Omental fat pad (tissue), 4 donors: ENCODE measurements at places on chromosomes 1 and 21.

- DNase-seq = no peak
Observed at GRCh38 chr1:119966020-119966419, 69.7 kb upstream of the ADAM30 start.

DNA sequence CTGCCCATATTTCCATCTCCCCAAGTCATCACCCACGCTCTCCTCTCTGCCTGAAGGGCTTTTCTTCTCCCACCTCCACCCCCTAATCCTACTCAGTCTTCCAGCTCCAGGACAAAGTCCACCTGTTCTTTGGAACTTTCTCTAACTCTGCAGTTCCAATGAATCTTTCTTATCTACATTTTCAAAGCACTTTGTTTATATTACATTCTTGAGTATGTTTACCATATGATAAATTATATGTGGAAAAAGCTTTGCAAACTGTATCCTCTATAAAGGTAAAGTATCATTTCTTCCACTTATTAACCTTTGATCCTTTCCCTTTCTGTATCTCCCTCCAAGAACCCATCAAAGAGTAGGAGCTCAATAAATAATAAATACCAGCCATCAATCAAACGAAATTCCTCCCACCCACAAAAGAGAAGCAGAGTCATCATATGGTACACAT lies 39.7 kb downstream of the TTC13 start:
- DNase-seq = no peak

DNA sequence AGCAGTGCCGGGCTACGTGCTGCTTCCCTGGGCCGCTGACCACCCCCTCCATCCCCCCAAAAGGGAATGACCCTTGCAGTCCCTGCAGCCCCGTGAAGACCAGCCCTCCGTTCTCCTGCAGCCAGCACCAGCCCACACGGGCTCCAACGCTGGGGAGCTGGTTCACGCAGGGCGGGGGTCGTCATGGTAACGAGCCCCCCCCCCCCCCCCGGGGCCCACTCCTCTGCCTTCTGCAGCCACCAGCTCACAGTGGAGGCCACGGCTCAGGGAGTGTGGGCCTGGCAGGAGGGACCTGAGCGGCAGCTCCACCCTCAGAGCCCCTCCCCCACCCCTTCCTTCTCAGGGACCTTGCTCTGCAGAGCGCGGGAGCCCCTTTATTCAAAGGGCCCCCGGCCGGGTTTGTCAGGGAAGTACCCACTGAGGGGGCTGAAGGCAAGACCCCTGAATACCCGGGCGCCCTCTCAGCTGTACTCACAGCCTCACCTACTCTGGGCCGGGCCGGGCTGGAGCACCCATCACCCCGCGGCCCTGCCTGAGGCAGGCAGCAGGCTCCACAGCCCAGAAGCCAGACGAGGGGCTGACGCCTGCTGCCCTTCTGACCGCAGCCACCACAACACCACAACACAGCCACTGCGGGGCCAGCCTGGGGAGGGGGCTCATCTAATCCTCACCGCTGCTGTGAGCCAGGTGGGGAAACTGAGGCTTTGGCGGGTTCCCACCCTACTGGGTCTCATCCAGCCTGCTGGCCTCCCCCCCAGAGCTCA lies 12.6 kb downstream of the MEGF6 start:
- DNase-seq = no peak

- no peak for DNase-seq
Observed at GRCh38 chr21:15367061-15367626, 302.3 kb upstream of the NRIP1 start.

- no peak for DNase-seq
Observed at GRCh38 chr1:160806784-160807183, 10.8 kb downstream of the LY9 start.

DNA sequence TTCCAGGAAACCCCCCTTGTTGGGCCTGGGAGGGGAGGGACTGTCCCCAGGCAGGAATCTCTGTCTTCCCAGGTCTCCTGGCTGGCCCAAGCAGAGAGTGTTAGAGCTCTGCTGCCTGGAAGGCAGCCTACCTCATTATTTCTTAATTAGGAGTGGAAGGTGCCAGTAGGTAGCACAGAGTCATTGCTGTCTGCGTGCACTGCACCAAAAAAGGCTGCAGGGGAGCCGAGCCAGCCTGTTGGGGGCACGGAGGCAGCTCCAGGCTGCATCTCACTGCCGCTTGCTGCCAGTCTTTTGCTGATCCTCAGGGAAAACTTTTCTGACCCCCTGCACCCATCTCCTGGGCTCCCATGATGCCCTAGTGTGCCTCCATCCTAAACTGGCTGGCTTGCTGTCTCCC lies 58.1 kb downstream of the LRRN2 start:
- no peak for DNase-seq

GRCh38 chr1:188429386-188429785 lies 1600.6 kb downstream of the PLA2G4A start:
- DNase-seq = no peak

- DNase-seq = no peak
Observed at GRCh38 chr1:9836632-9836960, 12.8 kb upstream of the CLSTN1 start.

DNA sequence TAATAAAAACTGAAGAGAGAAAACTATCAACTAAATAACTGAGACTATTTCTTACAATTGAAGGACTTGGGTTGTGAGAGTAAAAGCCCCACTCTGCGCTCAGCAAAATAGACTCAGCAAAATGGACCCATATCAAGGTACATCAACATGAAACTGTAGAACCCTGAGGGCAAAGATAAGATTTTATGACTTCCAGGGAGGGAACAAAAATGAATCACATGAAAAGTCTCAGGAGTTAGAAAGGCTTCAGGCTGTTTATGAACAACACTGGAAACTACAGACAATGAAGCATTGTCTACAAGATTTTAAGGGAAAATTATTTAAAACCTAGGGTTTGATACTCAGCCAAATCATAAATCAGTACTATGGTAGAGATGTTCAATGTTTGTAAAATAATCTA lies 434.3 kb downstream of the PTPRC start:
- DNase-seq = no peak

DNA sequence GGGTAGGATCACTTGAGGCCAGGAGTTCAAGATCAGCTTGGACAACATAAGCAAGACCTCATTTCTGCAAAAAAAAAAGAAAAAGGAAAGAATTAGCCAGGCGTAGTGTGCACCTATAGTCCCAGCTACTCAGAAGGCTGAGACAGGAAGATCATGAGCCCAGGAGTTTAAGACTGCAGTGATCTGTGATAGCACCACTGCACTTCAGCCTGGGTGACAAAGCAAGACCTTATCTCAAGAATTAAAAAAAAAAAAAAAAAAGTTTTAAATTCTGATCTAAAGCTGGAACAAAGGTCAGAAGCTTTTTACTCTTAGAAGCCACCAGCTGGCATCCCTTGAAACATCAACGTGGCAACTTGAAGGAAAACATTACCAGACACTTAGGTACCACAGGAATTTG lies 45.3 kb downstream of the HENMT1 start:
- DNase-seq = no peak

DNA sequence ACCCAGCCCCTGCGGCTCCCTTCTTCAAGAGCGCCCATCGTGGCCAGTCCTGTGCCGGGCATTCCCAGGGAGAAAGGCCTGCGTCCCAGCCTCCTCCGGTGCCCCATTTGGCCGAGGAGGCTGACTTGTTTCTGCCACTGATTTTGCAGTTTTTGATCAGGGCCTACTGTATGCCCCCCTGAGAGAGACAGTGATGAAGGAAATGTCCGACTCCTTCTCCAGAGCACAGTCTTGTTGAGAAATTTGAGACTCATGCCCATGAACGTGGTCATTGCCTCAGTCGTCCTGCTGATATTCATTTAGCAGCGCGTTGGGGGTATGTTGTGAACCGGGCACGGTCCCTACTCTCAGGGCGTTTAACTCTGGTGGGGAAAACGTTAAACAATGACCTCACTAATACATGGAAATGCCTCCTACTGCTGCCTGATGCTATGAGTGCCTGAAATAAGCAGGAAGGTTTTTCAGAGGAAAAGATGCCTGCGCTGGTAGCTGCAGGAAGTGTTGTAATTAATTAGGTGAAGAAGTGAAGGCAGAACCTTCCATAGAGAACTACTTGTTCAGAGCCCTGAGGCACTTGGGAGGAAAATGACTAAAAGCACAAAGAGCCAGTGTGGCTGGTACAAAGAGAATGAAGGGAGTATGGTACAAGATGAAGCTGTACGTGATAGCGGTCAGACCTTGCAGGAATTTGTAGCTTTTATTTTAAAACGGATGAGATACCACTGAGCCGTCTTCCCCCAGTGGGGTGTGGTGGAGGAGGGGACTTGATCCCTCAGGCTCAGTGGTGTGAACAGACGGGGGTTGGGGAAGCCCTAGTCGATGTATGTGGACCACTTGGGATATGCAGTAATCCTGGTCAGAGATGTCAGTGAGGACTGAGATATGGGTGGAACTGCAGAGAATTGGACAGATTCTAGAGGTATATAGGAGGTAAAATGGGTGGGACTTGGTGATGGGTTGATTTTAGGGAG lies 730 bp downstream of the ZCCHC17 start:
- no peak for DNase-seq

- DNase-seq = no peak
Observed at GRCh38 chr21:19011451-19011850, 607.9 kb upstream of the TMPRSS15 start.

- no peak for DNase-seq
Observed at GRCh38 chr1:203549309-203549708, 55.4 kb downstream of the OPTC start.

DNA sequence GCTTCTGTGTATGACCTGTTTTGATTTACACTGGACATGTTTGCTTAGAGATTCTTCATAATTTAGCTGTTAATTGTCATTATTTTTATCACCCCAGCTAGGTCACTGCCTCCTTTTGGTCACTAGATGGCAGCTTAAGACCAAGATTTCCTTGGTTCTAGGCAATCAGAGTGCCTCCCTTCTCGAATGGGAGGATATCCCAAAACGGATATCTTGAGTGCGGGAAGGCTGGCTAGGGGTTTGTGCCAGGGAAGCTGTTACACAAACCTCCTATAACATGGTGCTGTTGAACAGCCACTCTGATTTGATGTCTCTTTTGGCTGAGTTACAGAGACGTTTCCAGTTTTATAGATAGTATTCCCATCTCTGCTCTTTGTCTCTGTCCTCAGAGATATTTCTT lies 283.5 kb downstream of the S1PR1 start:
- DNase-seq = no peak

DNA sequence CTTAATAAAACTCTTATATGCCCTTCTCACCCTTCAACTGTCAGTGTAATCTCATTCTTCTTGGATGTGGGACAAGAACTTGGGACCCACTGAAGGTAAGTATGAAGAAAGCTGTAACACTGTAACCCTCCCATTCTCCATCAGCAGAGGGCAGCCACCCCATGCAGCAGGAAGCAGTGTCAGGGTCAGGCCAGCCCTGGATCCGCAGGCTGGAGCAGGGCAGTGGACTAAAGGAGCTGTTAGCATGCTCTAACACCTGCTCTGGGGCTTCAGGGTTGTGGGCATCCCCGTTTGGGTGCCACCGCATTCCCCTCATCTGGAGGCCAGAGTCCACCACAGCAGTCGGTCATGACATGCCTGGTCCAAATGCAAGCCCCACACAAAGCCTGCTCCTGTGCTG lies 156.5 kb downstream of the HIVEP3 start:
- no peak for DNase-seq

- DNase-seq = no peak
Observed at GRCh38 chr1:100860397-100860991, 34.1 kb downstream of the EXTL2 start.

GRCh38 chr21:32868631-32869454 lies 97.3 kb upstream of the PAXBP1 start:
- DNase-seq = no peak

DNA sequence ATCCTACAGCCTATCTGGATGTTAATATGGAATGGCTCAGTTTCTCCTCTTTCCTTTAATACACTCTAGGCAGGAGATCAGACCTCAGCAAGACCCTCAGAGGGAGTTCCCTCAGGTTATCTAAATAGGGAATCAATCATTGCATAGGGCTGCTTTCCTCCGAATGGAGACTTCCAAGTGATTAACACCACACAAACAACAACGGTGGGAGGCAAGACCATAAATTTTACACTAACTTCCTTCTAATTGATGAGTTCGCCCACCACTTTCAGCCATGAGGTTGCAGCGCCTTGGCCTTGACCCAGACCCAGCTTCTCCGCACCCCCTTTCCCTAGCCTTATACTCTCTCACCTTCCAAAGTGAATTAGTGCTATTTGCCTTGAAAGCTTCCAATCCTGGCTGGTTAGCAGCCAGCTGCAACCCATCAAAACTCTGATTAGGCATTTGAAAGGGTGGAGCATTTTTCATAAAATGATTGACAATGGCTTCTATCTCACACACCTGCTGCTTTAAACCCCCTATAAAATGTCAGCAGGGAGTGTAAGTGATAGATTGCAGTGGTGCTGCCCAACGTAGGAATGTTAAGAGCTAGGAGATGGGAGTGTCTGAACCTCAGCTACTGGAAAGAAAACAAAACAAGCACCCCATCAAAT lies 534.9 kb upstream of the USP24 start:
- DNase-seq = no peak

GRCh38 chr1:158189624-158190023 lies 8.9 kb downstream of the CD1D start:
- no peak for DNase-seq

- DNase-seq = no peak
Observed at GRCh38 chr1:178918955-178919354, 48.1 kb upstream of the ANGPTL1 start.

GRCh38 chr1:46535063-46535462 lies 16.4 kb downstream of the KNCN start:
- DNase-seq = no peak

- DNase-seq = no peak
Observed at GRCh38 chr1:112651205-112651604, 23.3 kb upstream of the MOV10 start.

DNA sequence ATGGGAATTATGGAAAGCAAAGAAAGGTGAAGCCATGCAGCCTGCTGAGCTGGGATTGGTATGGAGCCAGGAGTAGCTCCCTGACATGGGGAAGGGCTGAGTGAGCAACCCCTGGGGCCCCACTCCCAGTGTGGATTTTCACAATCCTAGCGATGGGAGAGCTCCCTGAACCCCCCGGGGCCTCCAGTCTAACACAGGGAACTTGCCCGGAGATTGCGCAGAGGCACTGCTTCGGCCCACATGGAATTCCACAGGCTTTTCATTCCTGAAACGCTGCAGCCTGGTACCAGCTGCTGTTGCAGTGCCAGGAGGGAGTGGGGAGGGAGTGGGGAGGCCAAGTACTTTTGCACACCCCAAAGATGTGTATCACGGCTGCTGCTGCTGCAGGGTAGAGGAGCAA lies 110.4 kb upstream of the C21orf91 start:
- no peak for DNase-seq

DNA sequence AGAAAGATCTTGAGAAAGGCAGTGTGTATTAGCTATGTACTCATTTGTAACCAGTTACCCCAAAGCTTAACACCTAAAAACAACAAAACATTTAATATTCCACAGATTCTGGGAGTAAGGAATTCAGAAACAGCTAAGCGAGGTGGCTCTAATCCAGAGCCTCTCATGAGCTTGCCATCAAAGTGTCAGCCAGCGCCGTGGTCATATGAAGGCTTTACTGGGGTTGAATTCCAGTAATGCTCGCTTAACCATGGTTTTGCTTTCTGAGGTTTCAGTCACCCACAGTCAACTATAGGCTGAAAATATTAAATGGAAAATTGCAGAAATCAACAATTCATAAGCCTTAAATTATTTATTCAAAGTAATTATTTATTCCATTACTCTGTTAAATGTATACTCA lies 101.8 kb downstream of the CLIC6 start:
- no peak for DNase-seq
